ENCODE measurements at places on chromosomes 3 and 15.

DNA sequence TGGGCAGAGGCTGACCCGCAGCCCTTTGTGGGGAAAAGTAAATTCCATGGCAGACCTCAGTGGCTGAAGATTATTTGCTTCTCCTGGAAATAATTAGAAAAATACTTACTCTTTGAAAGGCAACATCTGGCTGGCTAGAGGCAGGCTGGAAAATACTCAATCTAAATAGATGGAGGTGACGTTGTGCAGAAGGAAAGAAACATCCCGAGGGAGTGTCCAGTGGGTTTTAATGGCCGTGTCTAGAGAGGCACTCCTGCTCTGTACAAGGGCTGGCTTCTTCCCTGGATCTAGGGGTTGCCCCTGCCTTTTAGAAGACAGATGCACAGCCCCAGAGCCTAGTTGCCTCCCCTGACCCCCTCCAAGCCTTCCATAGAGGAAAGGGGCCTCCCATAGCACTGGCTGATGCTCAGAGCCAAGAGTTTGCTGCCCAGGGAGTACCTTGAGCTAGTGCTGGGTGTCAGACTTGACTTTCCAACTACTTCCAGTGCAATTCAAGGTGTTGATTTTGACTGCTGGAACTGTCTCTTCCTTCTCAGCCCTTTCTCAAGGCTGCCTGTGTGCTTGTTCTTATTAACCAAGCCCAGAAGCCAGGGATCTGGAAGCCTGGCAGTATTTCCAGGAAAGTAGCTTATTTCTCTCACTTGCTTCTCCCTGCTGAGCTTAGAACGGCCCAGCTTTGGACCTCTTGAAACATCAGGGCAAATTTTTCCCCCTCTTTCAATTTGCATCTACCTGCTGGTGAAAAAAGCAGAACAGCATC, 27.4 kb downstream of the CGNL1 start:
- DNase-seq, result no peak

GRCh38 chr3:148737104-148737530, 39.4 kb downstream of the AGTR1 start:
- no peak for DNase-seq

DNA sequence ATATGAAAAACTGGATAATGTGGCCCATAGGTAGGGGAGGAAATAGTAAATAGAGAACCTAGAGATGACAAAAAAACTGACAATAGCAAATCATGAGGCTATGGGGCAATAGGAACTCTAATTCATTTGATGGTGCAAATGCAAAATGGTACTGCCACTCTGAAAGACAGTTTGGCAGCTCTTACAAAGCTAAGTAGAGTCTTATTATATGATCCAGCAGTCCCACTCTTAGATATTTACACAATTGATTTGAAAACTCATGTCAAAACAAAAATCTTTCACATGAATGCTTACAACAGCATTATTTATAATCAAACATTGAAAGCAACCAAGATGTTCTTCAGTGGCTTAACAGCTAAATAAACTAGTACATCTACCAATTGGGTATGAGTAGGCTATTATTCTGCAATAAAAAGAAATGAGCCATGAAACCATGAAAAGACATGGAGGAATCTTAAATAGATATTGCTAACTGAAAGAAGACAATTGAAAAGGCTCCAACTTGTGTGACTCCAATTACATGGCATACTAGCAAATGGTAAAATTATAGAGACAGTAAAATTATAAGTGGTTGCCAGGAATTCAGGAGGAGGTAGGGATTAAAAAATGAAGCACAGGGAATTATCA, 321.8 kb upstream of the STAC start:
- no peak for DNase-seq

DNA sequence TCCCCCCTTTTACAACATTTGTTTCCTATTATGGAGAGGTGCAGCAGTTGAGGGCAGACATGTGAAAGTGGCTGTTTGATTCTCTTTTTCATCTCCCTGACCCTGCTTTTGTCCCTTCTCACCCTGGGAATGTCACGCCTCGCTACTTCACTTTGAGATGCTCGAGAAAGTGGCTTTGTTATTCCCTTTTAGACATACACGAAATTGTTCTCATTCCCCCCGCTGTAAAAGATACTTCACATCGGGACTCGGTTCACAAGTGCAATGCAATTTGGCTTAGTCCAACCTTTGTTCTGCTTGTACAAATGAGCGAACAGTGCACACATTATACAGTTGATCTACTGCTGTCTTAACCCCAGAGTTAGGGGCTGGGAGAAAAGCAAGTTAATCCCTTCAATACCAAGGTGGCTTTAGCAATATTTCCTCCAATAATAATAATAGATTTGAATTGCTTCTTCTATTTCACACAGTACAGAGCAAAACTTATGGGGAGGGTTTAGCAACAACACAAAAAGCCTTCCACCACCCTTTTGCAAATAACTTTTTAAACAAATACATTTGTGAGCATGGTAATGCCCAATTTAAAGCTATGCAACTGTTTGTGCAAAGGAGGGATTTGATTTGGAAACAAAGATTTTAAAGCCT, 5.7 kb upstream of the FOXB1 start:
- peak; percentile 33 for DNase-seq

DNA sequence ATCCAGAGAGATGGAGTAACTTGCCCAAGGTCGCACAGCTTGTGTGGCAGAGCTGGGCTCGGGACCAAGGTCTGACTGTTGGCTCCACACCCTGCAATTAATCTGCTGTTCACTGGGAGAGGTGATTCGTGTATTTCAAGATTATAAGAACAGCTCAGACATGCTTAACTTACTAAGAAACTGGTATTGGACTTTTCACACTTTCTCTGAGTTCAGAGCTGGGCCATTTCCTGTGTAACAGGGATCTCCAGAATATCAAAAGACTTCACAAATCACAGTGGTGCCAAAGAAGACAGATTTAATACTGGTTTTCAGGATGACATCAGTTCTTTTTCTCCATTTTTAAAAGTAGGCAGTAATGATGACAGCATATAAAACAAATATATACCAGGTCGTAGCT, 156.8 kb upstream of the UBE2E1 start:
- no peak for DNase-seq

DNA sequence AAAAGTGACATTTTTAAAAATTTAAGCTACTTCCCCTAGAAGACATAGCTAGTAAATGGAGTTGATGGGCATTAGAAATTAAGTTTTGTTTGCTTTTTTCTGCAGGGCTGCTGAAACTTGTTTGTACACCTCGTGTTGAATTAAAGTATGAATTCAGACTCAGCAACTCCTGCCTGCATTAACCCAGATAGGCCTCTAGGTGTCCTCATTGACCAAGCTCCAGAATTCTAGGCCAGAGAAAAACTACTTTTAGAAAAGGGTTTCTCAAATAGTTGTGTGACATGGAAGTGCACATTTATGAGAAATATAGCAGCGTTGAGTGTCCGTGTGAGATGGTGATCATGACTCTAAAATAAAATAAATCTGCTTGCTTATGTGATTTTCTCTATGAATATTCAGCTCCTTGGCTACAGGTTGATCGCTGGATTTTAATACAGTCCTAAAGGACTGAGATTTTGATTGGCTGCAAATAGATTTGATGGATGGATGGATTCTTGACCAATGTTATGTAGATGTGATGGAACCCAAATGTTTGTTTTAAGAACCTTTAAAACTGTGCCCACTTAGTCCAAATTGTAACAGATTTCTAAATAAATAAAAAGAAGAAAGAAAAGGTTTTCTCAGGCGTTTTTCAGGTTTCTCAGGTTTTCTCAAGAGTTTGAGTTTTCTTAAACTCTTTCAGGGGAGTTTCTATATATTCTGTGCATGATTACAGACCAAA, 39.4 kb upstream of the LMOD3 start:
- no peak for DNase-seq

- no peak for DNase-seq
Measured at GRCh38 chr15:84840741-84841429, 23.7 kb downstream of the ALPK3 start.

DNA sequence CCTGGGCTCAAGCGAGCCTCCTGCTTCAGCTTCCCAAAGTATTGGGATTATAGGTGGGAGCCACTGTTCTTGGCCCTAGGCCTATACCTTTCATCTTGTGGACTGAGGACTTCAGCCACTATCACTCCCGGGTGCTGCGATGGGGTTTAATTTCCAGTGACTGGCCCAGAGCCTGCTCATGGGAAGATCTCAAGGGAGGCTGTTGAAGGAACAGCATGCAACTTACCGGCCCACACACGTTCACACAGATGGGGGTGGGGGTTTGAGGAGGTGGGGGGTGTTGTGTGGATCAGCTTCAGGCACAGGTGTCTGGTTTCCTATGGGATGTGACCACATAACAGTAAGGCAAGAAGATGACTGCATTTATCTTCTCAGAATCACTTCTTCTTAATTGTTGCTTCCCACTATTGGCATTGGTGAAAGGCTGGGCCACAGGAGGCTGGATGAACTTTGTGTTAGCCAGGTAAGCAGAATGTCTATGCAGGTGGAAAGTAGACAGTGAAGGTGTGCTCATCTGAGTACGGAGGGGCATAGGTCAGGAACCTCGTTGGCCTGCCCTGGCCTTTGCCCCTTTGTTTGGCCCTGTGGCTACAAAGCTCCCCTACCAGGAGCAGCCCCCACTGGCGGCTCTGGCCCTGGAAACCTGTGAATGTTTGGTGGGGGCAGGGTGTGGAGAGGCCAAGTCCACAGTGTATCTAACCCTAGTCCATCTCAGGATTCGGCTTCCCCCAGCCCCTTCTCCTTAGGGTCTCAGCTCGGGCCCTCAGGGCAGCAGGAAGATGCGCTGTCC, 1.4 kb upstream of the APBA2 start:
- DNase-seq, result no peak

DNA sequence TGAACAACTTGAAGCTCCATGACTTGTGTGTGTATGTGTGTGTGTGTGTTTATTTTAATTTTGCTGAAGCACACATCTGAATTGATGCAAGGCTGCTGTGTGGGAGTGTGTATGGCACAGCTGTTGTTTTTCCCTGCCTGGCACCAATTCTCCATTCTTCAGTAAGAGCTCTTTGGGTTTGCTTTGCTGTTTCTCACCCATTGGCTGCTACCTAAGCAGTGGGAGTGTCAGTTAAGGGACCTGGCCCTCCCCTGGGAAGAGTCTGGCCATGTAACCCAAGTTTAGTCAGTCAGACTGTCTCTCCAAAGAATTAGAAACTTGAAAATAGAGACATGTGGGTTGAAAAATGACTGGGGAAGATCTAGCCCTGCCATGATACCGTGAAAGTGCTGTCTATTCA, 126.2 kb upstream of the SYNPR start:
- DNase-seq, result no peak

DNA sequence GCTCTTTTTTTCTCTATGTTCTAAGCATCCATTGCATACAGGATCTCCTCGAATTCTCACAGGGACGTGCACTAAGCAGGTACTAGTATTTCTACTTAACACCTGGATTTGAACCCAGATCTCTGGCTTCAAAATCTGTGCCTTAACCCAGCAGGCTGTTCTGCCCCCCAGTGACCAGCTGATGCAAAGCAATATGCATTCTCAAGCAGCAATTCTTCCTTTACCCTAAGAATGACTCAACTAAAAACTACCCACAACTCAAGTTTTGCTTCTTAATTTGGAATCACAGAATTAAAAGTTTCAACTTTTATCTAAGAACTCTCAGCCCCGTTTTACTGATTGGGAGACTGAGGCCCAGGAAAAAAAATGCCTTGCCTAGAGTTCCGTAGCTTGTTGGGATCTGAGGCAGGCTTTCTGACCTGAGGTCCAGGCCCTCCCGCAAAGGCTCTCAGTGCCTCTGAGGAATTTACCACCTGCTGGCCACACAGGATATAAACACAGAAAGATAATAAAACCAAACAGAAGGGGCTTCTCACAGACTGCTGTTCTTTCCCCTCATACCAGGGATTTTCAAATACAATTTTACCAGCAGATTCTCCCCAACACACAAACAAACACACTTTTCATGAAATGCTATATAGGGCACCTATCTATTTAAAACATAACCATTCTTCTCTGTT, 115.4 kb upstream of the RAD18 start:
- no peak for DNase-seq

GRCh38 chr3:23629181-23629894, 176.4 kb upstream of the UBE2E1 start:
- no peak for DNase-seq

- no peak for DNase-seq
Measured at GRCh38 chr3:51874889-51875288, 512 bp downstream of the IQCF5 start.

GRCh38 chr3:114320246-114320645, 26.4 kb downstream of the TIGIT start:
- no peak for DNase-seq

DNA sequence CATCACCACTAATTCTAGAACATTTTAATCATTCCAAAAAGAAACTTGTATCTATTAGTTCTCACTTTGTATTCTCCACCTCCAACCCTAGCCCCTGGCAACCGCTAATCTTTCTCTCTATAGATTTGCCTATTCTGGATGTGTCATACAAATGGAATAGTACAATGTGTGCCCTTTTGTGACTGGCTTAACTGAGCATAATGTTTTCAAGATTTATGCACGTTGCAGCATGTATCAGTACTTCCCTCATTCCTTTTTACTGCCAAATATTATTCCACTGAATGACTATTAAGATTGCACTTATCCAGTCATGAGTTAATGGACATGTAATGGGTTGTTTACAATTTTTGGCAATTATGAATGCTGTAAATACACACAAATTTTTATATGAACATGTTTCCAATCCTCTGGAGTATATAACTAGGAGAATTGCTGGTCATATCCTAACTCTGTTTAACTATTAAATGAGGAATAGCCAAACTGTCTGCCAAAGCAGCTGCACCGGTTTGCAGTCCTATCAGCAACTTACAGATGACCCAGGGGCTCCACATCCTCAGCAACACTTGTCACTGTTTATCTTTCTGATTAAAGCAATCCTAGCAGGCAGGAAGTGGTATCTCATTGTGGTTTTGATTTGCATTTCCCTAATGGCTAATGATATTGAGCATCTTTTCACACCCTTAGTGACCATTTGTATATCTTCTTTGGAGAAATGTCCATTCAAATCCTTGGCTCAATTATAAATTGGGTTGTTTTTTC, 42.9 kb downstream of the DCUN1D1 start:
- DNase-seq, result no peak

DNA sequence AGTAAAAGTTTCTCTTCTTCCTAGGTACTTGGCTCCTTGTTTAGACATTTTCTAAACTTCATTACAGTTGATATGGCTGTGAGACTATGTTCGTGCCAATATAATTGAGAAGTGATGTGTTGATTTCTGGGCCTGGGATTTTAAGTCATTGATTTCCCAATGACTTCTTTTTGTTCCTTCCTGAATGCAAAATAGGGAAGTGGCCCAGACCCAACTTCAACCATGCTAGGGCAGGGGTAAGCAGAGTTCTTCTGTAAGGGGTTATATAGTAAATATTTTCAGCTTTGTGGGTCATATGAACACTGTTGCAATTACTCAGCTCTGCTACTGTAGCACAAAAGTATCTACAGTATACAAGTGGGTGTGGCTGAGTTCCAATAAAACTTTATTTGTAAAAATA, 320.1 kb upstream of the WNT5A start:
- no peak for DNase-seq

- DNase-seq, result no peak
Measured at GRCh38 chr3:64138046-64138445, 87.2 kb downstream of the PRICKLE2 start.

- DNase-seq, result no peak
Measured at GRCh38 chr15:92510163-92510882, 116.6 kb downstream of the ST8SIA2 start.

Measured in COR-L47 (cell line).